ENCODE measurements at places on chromosomes 5 and 9.

DNA sequence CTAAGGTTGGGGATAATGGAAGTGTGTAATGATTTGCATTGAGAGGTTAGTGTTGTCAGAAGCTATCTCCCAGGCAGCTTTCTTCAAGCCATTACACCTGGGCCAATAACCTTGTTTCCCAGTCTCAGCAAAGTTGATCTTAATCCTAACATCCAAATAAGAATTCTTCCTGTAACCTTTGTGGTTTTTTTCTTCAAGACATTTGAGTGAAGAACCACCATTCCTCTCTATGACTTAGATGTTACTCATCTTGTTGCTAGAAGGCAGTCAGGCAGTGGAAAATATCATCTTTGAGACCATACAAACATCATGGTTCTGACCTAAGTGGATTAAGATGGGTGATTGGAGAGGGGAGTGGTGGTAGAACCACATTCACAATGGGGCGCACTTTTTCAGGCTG, 103.5 kb downstream of the NDUFAF2 start:
- DNase-seq: no peak

DNA sequence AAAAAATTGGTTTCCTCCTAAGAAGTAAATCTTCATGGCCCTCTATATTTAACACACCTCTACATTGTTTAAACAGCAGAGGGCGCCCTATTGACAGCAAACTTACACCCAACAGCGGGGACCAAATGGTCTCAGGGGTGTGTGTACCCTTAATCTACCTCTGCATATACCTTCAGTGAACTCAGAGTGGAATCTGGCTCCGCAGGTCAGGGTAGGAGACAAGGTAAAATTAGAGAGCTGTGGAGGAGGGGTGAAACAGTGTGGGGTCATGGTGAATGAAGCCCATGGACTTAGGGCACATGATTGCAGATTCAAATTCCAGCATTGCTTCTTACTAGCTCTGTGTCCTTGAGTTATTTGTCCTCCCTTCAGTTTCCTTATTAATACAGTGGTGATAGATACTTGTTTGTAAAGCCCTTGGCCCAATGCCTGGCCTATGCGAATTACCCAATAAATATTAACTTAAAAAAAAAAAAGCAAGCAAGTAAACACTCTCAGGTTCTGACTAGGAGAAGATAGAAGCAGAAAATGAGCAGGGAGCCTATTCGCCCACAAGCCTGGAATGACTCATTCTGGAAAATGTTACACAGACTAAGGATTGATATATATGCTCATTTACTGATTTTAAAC, 122.9 kb downstream of the CAVIN4 start:
- no peak for DNase-seq

GRCh38 chr9:134339183-134339806, 13.0 kb downstream of the RXRA start:
- no peak for DNase-seq

- no peak for DNase-seq
Observed at GRCh38 chr9:36929350-36929675, 104.8 kb downstream of the PAX5 start.

DNA sequence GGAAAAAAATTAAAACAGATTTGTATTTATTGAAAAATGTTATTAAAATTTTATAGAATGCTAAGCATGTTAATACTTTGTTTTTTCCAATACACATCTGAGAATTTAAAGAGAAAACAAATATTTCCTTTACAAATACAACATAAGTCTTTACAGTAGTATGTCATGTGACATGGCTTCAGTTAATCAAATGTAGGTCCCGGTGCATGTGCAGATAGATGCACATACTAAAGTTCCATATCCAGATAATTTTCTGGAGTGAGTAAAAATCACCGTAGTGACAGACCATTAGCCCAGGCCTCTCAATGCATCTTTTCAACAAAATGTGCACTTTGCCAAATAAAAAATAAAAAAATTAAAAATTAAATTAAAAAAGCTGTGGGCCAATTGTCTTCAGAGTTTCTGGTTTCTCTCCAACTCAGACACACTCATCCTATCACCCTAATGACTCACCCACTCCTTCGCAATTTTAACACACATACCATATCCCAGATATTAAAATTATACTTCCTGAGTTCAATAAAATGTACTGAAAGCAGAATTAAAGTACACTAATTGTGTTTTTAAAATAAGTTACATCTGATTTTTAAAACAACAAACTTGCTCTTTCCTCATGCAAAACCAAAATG, 508.1 kb downstream of the NR2F1-AS1 start:
- DNase-seq: no peak

DNA sequence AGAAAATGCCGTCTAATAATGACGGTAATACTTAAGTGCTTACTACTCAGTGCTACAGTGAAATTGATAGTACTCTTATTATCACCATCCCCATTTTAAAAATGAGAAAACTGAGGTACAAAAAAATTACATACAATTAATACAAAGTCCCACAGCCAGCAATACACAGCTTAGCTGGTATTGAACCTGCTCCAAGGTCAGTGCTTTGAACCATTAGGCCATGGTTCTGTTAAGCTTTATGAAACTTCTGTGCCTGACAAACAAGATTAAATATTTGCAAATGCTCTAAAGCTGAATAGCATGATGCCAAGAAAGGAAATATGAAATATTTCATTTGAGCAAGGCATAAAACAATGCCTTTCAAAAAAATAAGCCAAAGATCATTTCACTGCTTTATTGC, 357.2 kb downstream of the ARRDC3 start:
- no peak for DNase-seq

DNA sequence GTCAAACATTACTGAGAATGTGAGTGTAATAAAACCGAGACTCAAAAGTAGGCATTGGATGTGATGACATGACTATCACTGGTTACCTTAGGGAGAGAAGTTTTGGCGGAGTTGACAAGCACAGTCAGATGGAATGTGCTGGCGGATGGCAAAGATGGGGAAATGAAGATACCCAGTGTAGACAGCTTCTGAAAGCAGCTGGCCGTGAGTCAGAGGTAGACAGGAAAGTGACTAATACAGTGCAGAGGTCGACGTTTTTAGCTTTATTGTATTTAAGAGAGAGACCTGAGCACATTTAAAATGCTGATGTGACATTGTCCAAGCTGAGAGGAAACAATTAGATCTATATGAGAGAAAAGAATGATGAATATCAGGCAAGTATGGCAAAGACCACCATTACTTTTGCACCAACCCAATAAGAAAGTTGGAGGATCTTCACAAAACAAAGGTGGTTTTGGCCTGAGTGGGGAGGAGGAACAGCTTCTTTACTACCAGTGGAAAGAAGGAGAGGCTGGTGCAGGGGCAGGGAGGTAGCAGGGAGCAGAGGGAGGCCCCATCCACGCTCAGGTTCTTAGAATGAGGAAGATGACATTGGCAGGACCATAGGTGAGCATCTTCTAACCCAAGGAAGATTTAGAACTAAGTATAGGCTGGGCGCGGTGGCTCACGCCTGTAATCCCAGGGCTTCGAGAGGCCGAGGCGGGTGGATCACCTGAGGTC, 36.7 kb upstream of the KCNIP1 start:
- DNase-seq: no peak

DNA sequence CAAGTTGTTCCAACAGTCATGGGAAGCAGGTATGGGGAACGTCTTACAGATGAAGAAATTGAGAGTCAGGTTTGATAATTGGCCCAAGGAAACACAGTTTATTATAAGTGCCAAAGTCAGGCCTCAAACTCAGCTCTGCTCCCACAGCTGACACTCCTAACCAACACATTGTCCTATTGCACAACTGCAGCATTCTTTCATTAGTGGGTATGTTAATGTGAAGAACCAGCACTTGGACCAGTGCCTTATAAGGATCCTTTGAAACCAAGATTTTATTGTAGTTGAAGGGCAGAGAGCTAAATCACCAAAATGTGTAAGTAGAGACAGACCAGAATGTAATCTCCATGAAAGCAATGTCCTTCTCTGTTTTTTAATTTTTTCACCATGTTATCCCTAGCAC, 56.1 kb downstream of the GRIA1 start:
- no peak for DNase-seq

DNA sequence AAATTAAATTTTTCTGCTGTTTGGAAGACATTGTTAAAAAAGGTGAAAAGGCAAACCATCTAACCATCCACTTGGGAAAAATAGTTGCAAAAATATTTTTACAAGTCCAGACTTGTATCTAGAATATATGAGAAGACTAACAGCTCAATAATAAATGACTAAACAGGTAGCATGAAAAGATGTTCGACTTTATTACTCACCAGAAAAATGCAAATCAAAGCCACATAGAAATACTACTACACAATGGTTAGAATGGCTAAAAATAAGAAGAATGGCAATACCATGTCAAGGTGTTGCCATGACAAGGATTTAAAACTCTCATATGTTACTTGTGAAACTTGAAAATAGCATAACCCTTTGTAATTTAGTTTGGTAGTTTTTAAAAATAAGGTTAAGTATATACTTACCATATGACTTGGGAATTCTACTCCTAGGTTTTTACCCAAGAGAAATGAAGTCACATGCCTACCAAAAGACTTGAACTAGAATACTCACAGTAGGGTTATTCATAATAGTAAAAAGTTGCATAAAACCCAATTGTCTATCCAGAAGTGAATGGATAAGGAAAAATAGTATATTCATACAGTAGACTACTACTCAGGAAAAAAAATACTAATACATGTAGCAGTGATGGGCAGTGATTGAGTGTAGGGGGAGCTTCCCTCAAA, 93.8 kb downstream of the VPS13A start:
- DNase-seq: no peak

- no peak for DNase-seq
Observed at GRCh38 chr5:42605490-42605889, 151.1 kb upstream of the CCDC152 start.

- DNase-seq: no peak
Observed at GRCh38 chr9:89400403-89401116, 82.3 kb downstream of the SECISBP2 start.

DNA sequence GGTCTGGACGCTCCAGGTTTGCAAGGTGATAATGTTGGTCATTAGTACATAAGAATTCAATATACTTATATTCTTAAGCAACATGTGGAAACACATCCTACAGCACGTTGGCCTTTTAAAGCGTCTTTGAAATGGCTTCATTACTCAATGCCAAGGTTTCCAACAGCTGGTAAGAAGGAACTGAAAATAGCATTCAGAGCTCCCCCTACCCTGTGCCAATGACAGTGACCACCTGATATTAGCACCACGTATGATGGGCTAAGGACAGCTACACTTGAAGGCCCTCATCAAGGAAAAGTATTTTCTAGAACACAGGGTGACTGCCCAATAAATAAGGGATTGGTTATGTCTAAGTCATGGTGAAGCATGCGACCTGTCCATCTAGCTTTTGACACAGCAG, 9.9 kb downstream of the ZNF622 start:
- DNase-seq: no peak

- no peak for DNase-seq
Observed at GRCh38 chr5:73797132-73797510, 171.1 kb downstream of the ARHGEF28 start.

GRCh38 chr5:138966236-138966985, 91.3 kb upstream of the LRRTM2 start:
- no peak for DNase-seq

DNA sequence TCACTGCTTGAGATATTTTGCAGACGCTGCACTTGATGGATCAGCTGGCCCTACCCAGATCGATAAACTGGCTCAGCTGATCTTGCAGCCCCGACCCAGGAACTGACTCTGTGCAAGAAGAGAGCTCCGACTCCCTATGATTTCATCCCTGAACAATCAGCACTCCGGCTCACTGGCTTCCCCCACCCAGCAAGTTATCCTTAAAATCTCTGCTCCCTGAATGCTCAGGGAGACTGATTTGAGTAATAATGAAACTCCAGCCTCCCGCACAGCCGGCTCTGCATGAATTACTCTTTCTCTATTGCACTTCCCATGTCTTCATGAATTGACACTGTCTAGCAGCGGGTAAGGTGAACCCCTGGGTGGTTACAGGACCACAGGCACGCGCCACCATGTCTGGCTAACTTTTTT, 16.9 kb upstream of the NANS start:
- DNase-seq: no peak

DNA sequence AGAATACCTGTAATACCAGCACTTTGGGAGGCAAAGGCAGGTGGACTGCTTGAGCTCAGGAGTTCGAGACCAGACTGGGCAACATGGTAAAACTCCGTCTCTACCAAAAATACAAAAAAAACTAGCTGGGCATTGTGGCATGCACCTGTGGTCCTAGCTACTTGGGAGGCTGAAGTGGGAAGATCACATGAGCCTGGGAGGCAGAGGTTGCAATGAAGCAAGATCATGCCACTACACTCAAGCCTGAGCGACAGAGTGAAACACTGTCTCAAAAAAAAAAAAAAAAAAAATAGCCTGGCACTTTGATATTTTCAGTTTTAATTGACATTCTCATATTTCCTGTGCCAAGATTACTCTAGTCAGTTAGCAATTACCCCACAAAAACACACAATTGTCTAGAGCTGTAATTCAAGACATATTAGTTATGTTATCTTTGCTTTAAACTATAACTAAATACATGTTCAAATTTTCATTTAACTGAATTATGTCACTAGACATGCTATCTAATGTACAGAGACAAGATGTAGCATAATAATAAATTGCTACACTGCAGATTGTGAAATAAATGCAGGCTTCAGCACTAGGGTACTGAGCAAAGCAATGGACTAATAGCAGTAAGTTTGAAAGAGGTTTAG, 378.2 kb upstream of the GRAMD2B start:
- no peak for DNase-seq

Data from HuH-7.5 (cell line).